HEK293T (cell line): ENCODE measurements at places on chromosomes 1 and 21.

DNA sequence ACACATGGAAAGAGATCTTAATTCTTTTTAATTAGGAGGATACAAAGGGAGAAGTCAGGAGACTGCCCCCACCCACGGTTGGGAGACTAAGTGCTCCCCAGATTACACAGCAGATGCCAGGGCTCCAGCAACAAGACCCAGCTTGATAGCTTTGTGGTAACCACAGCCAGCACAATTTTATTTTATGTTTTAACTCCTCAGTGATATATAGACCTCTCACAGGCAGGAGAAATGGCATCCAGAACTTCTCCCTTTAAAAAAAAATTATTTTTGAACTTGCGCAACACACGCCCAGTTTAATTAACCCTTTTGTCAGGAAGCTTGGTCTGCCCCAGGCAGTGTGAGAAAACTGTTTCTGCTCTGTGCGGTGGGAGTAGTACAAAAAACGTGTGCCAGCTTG lies 62.6 kb upstream of the ACOT11 start:
- no peak for DNase-seq

DNA sequence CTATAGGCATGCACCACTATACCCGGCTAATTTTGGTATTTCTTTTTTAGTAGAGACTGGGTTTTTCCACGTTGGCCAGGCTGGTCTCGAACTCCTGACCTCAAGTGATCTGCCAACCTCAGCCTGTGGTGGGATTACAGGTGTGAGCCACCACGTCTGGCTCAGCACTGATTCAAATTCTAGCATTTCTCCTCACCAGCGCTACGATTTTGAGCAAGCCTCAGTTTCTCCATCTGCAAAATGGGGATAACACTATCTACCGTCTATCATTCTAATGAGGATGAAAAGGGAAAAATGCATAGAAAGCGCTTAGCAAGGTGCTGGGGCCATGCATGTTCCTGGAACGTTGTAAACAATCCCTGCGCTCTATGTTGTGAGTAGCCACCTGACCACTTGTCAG lies 49.0 kb upstream of the DISP3 start:
- no peak for DNase-seq

- DNase-seq = no peak
Observed at GRCh38 chr1:87398641-87399040, 70.0 kb downstream of the LMO4 start.

- DNase-seq = no peak
Observed at GRCh38 chr1:80445033-80445432, 1355.7 kb upstream of the ADGRL2 start.

GRCh38 chr1:205381305-205381704 lies 24.6 kb upstream of the KLHDC8A start:
- DNase-seq = no peak

- DNase-seq = no peak
Observed at GRCh38 chr21:31042080-31042464, 3.8 kb upstream of the KRTAP19-8 start.

DNA sequence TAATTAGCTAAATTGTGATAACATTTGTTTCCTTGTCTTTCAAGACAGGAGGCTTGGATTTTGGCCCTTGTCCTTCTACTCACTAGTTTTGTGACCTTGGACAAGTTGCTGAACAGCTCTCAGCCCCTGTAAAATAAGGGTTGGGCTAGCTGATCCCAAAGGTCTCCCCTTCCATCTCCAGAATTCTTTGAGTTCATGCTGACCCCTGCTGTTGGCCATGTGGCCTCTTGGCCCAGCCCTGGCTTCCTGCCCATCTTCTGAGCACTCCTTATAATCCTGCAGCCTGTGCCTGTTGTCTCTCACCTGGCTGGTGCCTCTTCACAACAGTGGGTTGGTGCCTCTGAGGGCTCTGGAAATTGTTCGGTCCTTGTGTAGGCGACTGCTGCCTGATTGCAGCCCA lies 10.1 kb downstream of the PTGFRN start:
- DNase-seq = no peak

GRCh38 chr1:35014486-35014885 lies 17.3 kb downstream of the ZMYM6 start:
- no peak for DNase-seq

DNA sequence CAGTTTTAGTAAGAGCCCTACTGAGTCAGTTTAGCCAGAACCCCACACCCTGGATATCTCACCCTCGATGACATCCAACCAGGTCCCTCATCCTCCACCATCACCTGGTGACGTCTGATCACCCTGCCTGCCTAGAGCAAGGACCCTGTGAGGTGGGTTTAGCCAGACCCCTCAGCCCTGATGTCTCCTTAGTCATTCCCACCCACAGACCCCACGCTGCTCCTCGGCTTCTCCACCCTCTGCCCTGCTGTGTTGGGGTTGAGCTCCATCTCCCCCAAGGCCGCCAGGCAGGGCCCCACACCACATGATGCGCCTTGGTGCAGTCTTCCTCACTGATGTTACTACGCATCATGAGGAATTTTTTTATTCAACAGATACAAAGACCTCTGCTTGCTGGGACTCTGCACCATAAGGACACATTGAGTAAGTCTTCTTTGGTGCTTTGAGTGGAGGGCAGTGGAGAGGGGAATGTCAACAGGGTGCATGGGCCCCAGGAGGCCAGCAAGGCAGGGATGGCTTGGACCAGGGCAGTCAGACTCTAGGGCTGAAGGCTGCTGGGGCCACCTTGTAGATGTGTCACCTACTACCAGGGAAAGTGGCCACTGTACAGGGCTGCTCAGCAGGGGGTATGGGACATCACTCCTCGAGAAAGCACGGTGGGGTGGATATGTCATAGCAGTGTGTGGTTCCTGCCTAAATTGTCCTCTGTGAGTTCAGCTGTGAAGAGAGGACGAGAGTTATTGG lies 1.7 kb upstream of the IBA57 start:
- DNase-seq = no peak

- no peak for DNase-seq
Observed at GRCh38 chr21:46552865-46553379, 52.0 kb downstream of the S100B start.

DNA sequence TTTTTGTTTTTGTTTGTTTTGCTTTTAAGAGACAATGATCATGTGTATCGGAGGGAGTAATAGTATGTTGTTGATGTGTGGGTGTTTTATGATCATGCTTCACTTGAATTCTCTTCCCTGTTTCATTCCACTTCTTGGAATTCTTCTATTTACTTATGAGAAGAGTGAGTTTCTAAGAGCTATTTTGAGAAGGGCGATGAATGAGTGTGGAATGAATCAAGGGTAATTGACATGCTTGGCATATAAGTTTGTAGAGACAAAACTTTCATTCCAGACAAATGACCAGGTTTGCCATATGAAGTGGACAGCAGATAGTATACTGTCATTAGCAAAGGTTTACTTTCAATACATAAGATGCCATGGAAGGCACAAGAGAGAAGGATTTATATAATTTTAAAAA lies 42.3 kb upstream of the PDC start:
- no peak for DNase-seq

DNA sequence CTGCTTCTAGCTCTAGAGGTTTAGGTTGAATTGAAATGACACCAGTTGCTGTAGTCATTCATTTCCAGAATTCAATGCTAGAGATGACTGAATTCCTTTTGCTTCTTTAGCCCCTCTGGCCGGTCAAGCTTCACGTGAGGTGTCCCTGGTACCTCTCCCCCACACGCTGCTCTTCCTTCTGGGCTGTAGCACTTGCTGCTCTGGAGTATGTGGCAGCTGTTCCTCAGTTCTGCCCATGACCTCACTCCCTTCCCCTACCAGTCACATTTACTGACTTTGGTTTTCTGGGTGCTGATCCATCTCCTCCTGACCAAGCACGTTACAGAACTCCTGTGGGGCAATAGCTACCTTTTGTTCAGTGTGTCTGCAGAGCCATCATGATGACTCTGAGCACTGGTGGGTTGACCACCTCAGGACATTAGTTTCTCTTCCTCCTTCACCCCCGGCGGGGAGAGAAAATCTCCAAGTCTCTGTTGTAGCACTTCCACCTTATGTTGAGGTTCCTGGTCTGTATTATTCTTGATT lies 128.1 kb downstream of the HHAT start:
- DNase-seq = no peak

- DNase-seq = no peak
Observed at GRCh38 chr1:26545969-26546323, 16.4 kb downstream of the RPS6KA1 start.

DNA sequence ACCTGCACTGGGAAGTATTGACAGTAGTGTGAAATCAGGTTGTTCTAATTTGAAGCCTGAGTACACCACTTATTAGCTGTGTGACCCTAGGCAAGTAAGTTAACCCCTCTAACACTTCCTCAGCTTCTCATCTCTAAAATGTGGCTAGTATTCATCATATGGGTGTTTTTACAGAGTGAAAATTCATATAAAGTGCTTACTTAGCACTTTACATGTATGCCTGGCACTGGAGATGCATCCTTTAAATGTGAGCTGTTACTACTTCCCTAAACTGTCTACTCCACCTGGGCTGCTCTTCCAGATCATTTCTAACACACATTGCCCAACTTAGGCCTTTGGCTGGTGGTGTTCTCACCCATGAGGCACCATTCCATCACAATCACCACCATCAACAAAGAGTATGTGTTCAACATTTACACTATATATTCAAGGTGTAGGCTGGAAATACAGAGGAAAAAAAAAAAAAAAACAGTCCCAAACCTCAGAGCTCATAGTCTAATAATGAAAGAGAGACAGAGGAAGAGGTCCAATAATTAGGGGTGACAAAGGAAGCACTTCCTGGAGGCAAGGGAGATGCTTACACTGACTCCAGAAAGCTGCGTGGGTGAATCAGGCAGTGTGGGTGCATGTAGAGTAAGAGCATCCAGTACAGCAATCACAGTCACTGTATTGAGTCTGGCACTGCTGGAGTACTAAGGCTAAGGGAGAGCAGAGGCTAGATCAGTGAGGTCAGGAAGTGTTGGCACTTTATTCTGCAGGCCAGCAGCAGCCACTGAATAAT lies 3.6 kb downstream of the STX6 start:
- DNase-seq = no peak

DNA sequence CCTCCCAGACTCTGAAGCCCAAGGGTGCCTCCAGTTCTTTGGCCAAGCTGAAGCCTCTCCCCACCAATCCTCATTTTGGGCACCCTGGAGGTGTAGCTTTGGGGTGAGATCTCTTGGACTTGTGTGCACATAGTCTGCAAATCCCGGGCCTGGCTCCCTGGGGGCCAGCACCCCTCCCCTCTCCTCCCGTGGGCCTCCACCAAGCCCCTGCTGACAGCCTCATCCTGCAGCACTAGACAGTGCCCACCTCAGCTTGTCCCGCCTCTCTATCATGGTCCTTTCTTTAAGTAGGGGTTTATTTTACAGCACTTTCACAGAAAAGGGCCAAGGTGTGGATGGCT lies 3.2 kb downstream of the GJC2 start:
- no peak for DNase-seq

- DNase-seq = no peak
Observed at GRCh38 chr1:13967707-13968106, 267.7 kb downstream of the PRDM2 start.

GRCh38 chr1:55181666-55182065 lies 33.5 kb downstream of the USP24 start:
- no peak for DNase-seq

- no peak for DNase-seq
Observed at GRCh38 chr1:95252422-95252821, 18.4 kb downstream of the RWDD3 start.

- no peak for DNase-seq
Observed at GRCh38 chr1:107793896-107794453, 171.0 kb downstream of the VAV3 start.

DNA sequence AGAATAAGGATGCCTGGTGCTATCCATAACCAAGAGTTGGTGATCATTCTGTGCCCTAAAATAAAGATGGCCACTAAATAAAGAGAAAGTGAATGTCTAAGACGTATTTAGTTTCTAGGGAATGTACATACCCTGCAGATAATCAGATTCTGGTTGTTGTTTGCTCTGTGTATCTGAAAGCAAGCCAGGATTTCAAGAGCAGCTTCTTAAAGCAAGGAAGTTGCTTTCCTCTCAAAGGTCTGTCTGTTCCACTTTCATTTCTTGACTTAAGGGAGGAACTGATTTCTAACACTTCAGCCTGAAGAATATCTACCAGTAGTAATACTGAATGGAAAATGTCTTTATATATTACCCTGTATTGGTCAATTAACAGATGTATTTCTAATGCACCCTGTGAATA lies 88.8 kb downstream of the KIF1B start:
- DNase-seq = no peak

GRCh38 chr1:91889717-91890459 lies 3.9 kb upstream of the TGFBR3 start:
- no peak for DNase-seq

DNA sequence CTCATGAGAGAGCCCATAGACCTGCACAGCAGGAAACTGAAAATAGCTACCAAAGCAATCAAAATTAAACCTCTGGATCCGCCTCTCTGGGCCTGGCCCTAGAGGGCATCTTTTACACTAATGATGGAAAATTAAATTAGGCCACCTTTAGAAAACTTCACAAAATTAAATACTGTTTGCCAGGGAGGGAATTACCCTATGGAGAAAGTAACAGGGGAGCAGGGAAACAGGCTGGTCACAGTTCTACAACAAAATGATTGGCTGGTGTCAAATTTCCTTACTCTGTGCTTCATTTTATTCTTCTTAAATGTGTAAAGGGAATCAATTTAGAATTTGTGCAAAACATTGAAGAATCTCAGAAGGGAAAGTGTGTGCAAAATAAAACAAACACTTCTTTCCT lies 62.4 kb downstream of the SPATA46 start:
- no peak for DNase-seq

- DNase-seq = no peak
Observed at GRCh38 chr1:227415115-227415790, 97.0 kb upstream of the CDC42BPA start.
